ENCODE measurements at places on chromosomes 3 and 15. TPM values are rescaled to one million over a fixed set of nuclear protein-coding genes. Genes with fewer than 3 reads are reported as not detected.

The GOLGA8H gene
- not detected for total RNA-seq

The TMEM202 gene
- total RNA-seq = not detected

The ISL2 gene
- 0.35 TPM for total RNA-seq

The ABHD17C gene
- 2.5 TPM for total RNA-seq

The SLC9C1 gene
- total RNA-seq = 0.24 TPM

The NPHP3 gene
- total RNA-seq = 20.2 TPM

The LEKR1 gene
- total RNA-seq = 2.9 TPM

The CCDC39 gene
- total RNA-seq = not detected
